Pulmonary artery endothelial cell (primary cell): ENCODE measurements at places on chromosomes 6 and 20. TPM values are rescaled to one million over a fixed set of nuclear protein-coding genes. Genes with fewer than 3 reads are reported as not detected.

- no peak for DNase-seq
Measured at GRCh38 chr6:162963861-162964260, 236.1 kb downstream of the PACRG start.

DNA sequence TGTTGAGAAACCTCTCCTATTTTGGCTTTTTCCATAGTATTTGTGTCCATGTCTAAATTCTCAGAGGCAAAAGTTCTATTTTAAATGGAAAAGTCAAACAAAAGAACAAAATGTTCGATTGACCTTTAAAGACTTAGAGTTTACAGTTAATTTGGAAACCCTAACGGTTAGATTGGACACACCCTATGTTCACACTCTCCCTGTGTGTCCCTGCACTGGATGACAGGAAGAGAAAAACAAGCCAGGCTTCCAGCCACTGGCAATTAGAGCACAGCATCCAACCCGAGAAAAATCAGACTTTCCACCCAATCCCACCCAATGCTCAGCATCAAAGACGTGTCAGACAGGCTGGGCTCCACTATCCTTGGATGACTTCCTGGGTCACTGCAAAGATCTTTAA lies 241.3 kb downstream of the TBXT start:
- DNase-seq: no peak

DNA sequence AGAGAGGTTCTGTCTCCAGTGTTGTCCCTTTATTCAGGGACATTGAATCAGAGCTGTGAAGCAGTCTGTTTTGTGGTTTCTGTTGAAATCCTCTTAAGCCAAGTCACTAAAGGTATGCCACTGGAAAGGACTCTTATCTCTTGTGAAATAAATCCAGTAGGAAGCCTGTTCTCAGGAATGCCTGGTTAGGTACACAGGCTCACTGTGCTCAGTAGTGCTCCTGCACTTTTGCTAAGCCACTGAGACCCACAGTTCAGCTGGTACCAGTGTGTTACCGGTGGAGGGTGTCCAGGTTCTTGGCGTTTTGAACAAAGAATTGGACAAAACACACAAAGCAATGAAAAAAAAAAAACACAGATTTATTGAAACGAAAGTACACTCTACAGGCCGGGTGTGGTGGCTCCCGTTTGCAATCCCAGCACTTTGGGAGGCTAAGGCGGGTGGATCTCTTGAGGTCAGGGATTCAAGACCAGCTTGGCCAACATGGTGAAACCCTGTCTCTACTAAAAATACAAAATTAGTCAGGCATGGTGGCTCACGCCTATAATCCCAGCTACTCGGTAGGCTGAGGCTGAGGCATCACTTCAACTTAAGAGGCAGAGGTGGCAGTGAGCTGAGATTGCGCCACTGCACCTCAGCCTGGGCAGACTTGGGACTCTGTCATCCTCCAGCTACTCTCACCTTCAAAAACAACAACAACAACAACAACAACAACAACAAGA lies 186.1 kb downstream of the JARID2 start:
- DNase-seq: no peak

- no peak for DNase-seq
Measured at GRCh38 chr6:161963634-161964234, 689.9 kb upstream of the AGPAT4 start.

DNA sequence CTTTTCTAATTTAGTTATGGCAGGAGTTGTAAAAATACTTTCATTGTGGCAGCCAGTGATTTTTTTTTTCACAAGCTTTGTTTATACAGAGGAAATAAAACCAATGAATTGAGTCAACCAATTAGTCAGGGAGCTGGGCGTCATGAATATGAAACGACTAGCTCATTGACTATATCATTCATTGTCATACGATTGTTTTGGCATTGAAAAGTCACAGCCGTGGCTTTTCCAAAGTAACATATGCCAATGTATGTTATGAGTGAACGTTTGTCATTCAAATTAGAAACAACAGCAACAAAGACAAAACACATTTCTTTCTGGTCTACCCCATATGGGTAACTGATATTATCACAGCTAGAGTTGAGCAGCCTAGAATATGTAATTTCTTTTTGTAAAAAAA lies 810.6 kb downstream of the EPHA7 start:
- no peak for DNase-seq

- no peak for DNase-seq
Measured at GRCh38 chr20:58088625-58089024, 139.8 kb downstream of the ANKRD60 start.

GRCh38 chr6:300494-301198 lies 8.4 kb downstream of the DUSP22 start:
- DNase-seq: no peak

DNA sequence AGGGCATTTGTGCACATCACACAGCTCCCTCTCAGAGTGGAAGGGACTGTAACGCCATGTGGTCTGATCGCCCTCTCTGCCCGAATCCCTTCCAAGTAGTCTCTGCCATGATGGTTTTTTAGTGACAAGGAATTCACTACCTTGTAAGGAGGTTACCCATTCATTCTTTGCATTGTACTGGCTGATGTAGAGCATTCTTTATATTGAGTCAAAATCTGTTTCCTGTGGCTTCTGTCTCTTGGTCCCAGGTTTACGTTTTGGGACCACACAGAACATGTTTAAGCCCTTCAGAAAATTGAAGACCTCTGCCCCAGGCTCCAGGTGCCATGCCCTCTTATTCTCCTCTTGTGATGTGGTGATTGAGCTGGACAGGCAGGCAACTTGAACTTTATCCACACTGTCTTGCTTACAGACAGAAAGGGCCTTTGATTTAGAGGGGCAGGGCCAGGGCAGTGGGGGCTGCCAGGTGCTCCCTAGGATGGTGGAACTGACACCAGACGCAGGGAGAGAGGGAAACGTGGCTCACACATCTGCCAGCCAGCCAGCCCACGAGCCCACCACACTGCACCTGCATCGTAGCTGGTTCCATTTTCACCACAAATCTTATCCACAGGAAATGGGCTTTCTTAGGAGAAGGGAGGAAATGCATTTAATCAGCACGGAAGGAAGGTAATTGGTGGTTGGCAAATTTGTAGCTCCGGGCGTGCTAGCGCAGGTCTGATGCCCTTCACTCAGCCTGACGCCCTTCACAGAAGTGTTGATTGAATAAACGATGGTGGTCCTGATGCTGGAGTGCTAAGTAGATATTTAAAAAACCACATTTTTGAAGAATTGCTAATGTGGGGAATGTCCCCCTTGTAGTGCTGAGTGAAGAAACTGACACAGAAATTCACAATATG lies 78.2 kb downstream of the TCP11 start:
- DNase-seq: no peak

ARG1 gene
- total RNA-seq: not detected in 2 replicates

PHF20 gene
- total RNA-seq: 29.8 and 30.9 TPM in 2 replicates

SLC22A2 gene
- total RNA-seq: not detected in 2 replicates

SLC16A10 gene
- not detected in 2 replicates for total RNA-seq

CST4 gene
- total RNA-seq: not detected in 2 replicates

ARMC12 gene
- total RNA-seq: 0.11 and 0.40 TPM in 2 replicates

PSORS1C1 gene
- total RNA-seq: 2.2 and 2.4 TPM in 2 replicates

BCAS4 gene
- total RNA-seq: 1.6 and 2.5 TPM in 2 replicates
